ENCODE measurements at places on chromosomes 4 and X.

GRCh38 chr4:110091434-110092140 lies 106.8 kb downstream of the ELOVL6 start:
- DNase-seq: no peak

DNA sequence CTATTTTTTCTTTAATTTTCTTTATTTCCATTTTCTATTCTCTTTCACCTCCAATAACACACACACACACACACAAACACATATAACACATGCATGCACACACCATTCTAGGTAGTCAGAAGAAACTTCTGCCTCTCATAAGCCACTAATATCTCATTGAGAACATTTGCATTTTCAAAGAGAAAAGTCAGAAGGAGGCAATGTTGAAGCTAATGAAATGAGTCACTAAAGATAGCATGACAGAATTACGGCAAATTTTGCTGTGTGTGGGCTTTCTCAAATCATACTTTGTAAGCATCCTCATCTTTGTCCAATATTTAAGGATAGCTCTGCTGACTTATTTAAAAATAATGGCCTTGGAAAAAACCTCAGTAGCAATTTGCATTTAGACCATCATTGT lies 291.3 kb downstream of the GUCY2F start:
- DNase-seq: no peak

DNA sequence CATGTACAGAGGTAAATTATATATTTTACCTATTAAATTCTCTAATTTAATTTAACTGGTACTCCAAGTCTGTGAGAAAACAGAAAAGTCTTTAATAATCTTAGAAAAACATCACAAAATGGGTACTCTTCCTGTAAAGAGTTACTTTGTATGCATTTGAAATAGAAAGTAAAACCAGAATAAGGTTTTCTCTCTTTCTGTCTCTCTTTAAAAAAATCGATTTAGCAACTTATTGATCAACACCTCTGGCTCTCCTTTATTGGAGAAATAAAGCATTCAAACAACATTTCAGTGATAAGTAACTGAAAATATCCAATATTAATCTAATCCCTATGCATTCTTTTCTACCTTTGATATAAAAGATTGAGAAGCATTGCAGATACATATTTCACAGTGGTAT lies 27.4 kb downstream of the ATOH1 start:
- no peak for DNase-seq

GRCh38 chrX:45145492-45146215 lies 55.0 kb downstream of the DIPK2B start:
- no peak for DNase-seq

DNA sequence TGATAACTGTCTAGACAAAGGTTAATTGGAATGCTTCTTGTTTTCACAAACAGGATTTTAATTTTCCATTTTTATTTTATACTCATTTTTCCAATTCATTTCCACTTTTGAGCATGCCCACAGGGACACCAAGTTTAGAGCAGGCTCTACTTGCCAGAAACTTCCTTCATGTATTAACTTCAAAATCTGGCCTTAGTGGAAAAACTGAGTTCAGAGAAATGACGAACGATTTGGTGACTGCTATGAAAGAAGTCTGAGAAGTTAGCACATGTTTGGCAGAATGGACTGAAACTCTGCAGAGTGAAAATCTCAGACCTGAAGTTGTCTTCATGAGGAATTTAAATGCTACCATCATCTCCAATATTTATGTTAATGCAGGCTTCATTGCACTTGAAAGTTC lies 214.1 kb downstream of the THOC2 start:
- DNase-seq: no peak

- DNase-seq: peak; percentile 81
Measured at GRCh38 chr4:25159837-25160713, at the start of gene SEPSECS. Gene SEPSECS (minus strand): TSS chr4:25160449. CDS start chr4:25160369, 80 bp downstream.

- DNase-seq: no peak
Measured at GRCh38 chr4:36277533-36277932, 3.9 kb upstream of the DTHD1 start.
